Left forelimb (tissue), 1 donor: ENCODE measurements at places on chromosomes 6 and 20.

DNA sequence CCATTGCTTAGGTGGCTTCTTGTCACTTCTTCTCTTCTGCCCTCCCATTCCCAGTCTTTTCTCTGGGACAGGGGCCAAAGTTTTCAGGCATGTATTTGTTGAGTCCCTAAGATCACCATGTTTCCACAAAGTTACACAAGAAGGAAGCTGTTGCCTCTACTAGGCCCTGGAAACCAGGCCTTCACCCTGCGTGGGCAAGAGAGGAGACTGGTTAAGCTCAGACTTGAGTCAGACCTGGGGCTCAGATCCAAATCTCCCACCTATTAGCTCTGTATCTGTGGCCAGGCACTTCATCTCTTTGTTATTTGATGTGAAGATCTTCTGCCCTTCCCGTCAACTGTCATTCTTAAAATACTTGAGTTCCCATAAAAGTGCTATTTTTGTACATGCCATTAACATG lies 154.6 kb downstream of the SASH1 start:
- DNase-seq, result no peak

GRCh38 chr20:44516491-44516890 lies 5.4 kb downstream of the SERINC3 start:
- DNase-seq, result no peak

- DNase-seq, result no peak
Observed at GRCh38 chr6:160084198-160084776, 37.3 kb upstream of the SLC22A1 start.

- no peak for DNase-seq
Observed at GRCh38 chr20:48687117-48687800, 140.5 kb downstream of the PREX1 start.

DNA sequence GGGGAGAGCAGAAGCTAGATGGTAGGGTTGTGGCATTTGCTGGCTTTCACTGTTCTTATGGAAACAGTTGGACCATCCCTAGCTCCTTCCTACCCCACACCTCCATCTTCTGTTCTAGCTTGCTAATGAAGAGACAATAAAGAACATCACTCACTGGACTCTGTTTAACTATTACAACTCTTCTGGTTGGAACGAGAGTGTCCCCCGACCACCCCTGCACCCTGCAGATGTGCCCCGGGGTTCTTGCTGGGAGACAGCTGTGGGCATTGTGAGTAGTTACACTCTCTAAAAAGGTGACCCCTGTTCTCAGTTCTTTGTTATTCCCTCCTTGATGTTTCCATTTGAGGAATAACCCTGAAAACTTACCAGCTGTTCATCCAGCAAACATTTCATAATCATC lies 40.4 kb upstream of the NOP56 start:
- no peak for DNase-seq

DNA sequence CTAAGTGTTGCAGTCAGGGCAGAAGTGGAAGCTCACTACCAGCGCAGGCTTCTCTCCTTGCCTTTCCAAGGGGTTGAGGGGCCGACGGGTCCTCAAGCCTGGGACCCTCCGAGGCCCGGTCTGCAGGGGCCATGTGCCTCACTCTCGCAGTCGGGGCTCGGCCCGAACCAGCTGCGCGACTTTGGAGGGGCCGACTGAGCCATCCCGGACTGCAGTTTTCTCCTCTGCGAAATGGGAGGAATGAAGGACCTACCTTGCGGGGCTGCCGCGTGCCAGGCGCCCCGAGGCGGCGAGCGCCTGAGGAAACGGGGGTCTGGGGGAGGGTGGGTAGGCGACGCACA lies 5.6 kb downstream of the LZTS3 start:
- no peak for DNase-seq

GRCh38 chr6:82057846-82058554 lies 189.5 kb downstream of the IBTK start:
- no peak for DNase-seq

- DNase-seq, result no peak
Observed at GRCh38 chr6:134512981-134513391, 195.1 kb upstream of the SGK1 start.

DNA sequence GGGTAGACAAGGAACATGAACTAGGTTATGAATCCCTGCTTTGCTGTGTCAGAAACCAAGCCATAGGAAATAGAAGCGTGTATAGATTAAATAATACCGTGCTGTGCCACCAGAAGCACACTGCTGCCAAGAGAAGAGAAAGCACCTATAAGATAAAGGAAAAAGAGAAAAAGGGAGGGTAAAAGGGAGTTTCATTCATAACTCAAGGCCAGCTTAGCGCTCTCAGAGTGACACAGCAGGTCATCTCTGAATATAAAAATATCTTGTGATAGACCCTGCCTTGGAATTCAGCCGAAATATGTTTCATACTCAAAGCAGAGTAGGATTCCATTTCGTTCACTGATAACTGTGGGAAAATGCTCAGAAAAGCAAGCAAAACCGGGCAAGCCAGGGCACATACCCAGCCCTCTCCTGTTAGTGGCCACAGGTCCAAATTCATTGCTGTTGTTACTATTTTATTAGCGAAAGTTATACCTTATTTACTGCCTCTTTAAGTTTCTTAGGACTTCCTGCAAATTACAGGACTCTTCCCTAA lies 8.7 kb downstream of the JAG1 start:
- no peak for DNase-seq

- DNase-seq, result no peak
Observed at GRCh38 chr6:89916136-89916920, 22.1 kb downstream of the GJA10 start.

DNA sequence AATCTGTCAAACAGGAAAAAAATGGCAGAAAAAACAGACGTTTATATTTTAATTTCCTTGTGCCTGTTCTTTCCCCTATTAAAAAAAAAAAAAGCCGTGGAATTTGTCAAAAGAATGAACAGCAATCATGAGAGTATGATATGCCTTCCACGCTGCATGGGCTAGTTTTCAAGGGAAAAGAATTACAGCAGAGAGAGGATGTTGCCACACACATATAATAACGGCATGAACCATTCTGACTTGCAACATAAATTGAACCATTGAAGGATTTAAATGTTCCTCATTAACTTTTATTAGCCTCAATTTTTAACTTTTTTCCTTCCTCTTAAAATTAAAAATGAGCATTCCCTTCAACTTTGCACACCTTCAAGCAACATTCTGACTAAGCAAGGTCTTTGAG lies 301.8 kb downstream of the FOXC1 start:
- no peak for DNase-seq

GRCh38 chr6:129269891-129270290 lies 387.0 kb downstream of the LAMA2 start:
- no peak for DNase-seq

DNA sequence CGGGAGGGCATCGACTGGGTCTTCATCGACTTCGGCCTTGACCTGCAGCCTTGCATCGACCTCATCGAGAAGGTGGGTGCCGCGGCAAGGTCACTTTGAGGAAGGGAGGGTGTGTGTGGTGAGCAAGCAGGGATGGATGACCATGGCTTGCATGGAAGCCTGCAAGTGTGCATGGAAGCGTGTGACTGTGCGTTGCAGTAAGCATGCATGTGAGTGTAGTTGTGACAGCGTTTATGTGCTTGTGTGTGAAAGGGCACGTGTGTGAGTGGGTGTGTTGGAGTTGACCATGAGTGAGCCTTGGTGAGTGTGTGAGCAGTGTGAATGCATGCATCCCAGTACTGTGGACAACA lies 32.5 kb downstream of the MYH7B start:
- DNase-seq, result no peak

- DNase-seq, result no peak
Observed at GRCh38 chr6:145848541-145848940, 33.9 kb upstream of the FBXO30 start.
